ENCODE measurements at places on chromosomes 1 and 21.

DNA sequence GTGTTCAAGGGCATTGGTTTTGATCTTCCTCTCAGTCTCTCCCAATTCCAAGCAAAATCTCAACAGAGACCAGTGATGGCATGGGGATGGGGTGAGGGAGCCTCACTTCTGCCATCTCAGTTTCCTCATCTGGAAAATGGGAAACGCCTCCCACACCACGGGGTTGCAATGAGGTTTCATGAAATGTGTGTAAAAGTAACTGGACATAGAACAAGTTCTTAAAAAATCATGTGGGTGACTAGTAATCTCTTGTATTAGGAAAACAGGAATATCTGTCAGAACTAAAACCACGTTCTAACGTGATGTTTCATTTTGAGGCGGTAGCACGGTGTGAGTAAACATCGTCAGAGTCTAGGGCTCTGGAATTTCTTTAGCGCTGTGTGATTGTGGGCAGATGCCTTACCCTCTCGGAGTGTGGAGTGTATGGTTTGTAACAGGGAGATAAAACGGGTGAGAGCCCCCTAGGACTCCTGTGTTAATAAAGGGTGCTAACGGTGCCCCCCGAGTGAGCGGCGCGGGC lies 55.5 kb upstream of the DNAJC6 start:
- no peak for DNase-seq

DNA sequence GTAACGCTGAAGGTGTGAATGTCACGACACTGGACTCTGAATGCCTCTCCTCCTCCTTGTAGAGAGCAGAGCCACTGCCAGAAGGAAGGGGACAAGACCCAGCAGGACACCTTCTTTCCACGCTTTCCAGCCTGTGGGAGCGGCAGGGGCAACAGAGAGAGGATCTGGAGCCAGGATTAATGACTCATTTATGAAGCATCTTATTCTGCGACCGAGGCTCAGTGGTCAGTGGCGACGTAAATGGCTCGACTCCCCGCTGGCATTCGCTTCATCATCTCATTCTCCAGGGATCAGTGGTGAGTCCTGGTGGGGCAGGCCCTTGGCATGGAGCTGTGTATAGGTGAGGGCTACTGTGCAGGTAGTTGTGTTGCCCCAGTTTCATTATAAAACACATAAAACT lies 4.6 kb downstream of the SLC37A1 start:
- DNase-seq, result no peak

DNA sequence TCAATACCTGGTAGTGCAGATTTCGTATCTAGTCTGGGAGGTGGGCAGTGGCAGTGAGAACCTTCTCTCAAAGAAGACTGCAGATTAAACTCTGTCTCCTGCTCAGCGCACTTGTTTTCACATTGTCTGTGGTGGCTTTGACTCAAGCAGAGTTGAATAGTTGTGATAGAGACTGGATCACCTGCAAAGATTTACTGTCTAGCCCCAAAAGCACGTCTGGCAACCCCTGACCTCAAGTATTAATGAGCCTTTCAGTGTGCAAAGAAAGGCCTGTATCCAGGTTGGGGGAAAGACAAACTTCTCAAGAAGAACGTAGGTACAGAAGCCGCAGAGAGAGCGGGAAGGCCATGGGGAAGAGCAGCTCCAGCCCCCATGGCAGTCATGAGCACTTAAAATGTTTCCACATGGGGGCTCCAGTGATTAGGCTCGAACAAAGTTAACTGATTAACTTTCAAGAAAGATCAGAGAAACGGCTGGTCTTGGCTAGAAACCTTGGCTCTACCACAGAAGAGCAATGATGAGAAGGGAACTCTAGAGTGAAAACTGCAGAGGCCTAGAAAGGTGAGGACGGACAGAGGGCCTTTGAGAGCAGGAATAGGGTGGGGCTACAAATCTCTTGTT lies 15.2 kb downstream of the HENMT1 start:
- no peak for DNase-seq

DNA sequence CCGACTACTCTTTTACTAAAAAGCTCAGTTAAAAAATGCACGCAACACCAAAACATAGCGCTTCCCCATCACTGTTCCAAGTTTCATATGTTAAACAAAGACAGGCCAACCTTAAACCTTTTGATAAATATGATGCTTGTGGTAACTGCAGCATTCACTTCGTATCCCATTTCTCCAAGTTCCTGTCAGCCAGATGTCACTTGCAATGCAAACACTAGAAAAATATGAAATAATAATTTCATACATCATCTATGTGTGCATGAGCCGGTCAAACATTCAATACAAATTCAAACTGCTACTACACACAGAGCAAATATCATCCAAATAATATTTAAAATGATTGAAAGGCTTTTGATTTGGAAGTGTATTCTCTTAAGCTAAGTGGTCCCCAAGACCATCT lies 636.5 kb downstream of the LMO4 start:
- no peak for DNase-seq

- DNase-seq, result peak; percentile 60
Measured at GRCh38 chr1:108082001-108082400, 117.0 kb upstream of the VAV3 start.

DNA sequence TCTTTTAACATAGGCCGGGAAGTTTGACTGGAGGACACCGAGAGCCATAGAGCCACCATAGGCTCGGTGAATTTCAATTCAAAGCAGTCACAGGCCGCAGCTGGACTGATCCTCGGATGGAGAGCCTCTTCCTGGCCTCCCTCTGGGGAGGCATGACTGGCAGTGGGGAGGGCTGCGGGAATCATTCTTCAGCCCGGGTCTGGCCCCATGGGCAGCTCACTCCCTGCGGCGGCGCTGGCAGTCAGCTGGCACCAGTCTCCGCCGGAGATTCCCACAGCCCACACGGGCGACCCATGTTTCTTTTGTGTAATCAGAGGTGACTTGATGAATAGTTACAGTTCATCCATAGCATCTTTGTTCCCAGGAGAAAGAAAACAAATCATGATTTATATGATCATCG lies 10.6 kb downstream of the ESPN start:
- no peak for DNase-seq

DNA sequence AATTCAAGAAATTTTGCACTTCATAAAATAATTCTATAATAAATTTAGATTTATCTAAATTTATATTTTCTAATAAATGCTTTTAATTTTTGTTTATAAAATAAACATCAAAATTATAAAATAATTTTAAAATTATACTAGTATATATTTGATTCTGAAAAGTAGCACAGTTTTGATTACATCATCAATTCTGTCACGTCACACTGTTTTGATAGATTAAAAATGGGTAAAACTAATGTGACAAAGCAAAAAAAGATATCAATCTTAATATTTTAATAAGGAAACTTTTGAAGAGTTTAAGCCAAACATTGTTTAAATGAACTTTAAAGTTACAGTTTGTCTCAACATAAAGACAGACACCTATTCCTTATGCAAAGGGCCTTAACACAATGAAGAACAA lies 1001.8 kb downstream of the KCNT2 start:
- no peak for DNase-seq

GRCh38 chr1:201937624-201938213 lies 8.6 kb downstream of the LMOD1 start:
- DNase-seq, result no peak

DNA sequence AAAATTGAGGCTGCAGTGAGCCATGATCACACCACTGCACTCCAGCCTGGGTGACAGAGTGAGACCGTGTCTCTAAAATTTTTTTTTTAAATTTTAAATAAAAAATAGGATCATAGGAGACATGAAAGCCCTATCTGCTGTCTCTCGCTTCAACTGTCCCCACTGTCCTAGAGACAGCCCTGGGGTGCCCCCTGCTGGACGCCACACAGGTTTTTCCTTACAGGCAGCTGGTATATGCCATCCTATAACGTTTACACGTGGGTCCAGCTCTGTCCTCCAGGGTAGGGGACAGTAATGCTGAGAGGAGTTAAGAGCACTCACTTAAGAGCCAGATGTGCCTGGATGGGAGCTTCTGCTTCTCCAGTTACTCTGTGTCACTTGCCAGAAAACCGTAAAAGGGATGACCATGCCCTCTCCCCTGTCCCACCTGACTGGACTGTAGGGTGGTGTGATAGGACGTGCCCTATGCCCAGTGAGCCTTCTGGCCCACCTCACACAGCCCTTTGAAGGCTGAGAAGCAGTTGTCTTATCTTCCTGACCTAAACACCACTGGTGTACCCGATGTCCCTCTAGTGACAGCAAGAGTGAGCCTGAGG lies 8.5 kb downstream of the FBXO2 start:
- DNase-seq, result peak; percentile 85

DNA sequence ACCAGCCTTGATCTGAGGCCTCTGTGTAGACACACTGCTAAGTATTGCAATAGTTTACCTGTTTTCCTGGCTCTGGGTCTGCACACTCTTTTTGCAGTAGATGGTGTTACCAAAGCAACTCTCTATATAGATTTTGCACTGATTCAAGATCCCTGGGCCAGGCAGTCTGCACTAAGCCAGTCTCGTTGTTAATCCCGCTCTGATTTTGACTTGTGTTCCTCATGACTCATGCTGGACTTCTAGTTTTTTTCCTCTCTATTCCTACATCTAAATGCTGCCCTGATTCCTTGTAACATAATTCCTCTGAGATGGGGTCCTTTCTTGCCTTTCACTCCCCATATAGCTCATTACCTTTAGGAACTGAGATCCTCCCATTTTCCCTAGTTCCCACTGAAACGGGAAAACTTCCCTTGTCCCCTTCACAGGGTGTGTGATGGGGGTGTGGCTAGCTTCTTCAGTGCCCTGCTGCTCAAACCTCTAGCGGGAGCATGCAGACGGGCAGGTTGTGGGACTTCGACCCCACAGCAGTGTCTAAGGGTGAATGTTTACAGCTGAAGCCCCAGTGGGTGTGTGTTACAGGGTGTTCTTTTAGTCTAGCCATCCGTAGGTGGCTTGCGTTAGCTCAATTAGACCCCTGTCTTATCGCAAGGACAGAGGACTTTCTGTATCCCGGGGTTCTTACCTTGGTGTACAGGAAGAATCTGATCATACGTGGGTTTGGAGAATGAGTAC lies 106.5 kb upstream of the RAB3GAP2 start:
- no peak for DNase-seq
